ENCODE measurements at places on chromosomes 7 and 10. TPM values are rescaled to one million over a fixed set of nuclear protein-coding genes. Genes with fewer than 3 reads are reported as not detected.

DNA sequence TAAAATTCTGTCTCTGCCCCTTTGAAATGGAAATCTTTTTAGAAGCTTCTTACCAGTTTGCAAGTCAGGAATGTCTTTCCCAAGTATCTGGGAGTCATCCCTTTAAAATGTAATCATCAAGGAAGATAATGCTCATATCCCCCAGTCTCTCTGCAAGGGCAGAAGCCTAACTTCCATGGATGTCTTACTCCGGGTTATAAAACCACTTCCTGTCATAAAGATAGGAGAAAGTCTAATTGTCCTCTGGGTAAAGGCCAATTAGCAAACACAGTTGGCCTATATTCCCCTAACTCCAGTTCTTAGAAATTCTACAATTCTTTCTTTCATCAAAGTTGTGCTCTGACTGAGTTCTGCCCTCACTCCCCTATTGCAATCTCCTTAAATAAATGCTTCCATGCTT, 1631.5 kb upstream of the LRRTM3 start:
- no peaks in the 10 kb centered on the region for H3K4me1 ChIP-seq
- no peaks in the 10 kb centered on the region for H3K36me3 ChIP-seq
- no peak for DNase-seq
- no peak overlapping the region for H3K4me3 ChIP-seq
- H3K27ac ChIP-seq = no peak overlapping the region

HACD1 gene
- total RNA-seq = 15.9 TPM

UNC5B gene
- total RNA-seq = 3.7 TPM

H2BK1 gene
- not detected for total RNA-seq

- H3K4me3 ChIP-seq = no peak overlapping the region
- peaks cover 2% of the 10 kb centered on the region for H3K27me3 ChIP-seq
- peaks cover 44% of the 10 kb centered on the region for H3K4me1 ChIP-seq
- no peak overlapping the region for H3K27ac ChIP-seq
- no peak for DNase-seq
Observed at GRCh38 chr7:19705663-19706062, 3.2 kb downstream of the POLR1F start.

DNA sequence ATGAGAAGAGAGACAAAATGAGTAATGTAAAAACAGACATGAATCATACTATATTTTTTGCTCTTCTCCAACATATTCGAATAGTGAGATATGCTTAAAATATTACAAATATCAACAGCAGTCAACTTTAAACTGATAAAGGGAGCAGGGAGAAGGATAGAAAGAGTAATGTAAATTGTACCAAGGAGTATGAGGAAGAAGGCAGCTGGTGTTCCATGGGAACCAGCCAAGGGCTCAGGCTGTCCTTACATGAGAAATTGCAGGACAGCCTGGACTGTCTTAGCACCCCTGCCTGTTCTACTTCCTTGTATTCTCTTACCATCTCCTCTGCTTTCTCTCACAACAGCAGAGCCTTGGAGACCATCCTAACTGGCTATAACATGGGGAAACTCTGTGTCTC, 128.7 kb downstream of the TSPAN12 start:
- no peak overlapping the region for H3K27ac ChIP-seq
- peaks cover 6% of the 10 kb centered on the region for H3K36me3 ChIP-seq
- no peak overlapping the region for H3K4me3 ChIP-seq
- no peak for DNase-seq

- peaks cover 8% of the 10 kb centered on the region for H3K27me3 ChIP-seq
- no peak for DNase-seq
- no peak overlapping the region for H3K27ac ChIP-seq
- H3K36me3 ChIP-seq = no peaks in the 10 kb centered on the region
- no peaks in the 10 kb centered on the region for H3K4me1 ChIP-seq
Observed at GRCh38 chr7:31419505-31420055, 79.1 kb upstream of the NEUROD6 start.

DNA sequence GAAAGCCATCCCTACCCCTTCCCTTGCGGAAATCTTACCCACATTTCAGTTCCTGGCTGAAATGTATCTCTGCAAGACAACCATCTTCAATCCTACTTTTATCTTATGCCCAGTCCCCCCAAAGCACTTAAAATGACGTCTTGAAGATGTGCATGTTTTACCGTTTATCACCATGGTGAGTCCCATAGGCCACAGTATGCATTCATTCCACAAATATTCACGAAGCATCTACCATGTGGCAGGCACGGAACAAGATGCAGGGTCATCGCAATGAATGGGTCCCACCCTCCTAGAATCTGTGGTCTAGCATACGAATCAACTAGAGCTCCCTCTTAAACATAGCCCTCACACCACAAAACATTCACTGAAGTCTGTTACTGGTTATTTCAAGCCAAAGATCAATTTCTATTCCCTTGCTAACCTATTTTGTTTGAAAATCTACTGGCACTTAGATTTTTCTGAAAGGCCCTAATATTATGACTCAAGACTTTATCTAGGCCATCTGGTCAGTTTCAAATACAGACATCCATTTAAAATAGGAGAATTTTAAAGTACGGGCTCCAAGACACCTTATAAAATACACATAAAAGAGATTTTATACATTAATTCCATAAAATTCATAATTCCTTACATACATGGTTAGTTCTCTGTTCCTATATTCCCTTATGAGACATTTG, 99.4 kb downstream of the PARD3 start:
- peak overlapping the region; percentile 63 for H3K27ac ChIP-seq
- DNase-seq = no peak
- H3K27me3 ChIP-seq = no peaks in the 10 kb centered on the region
- H3K4me3 ChIP-seq = no peak overlapping the region
- H3K36me3 ChIP-seq = peaks cover 2% of the 10 kb centered on the region

DNA sequence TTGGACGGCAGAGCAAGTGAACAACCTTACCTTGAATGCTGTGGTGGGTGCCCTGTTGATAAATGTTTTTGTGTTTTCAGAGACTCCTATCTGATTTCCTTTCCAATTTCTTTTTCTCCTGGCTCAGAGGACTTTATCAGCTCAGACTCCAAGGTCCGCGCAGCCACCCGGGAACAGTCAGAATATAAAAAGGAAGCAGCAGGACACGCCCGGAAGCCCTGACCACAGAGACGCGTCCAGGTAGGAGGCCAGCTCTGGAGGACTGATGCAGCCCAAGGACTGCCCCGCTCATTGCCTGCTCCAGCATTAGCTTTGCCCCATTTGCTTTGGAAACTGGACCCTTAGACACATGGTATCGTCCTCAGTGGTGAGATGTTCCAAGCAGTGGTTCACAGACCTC, 61.3 kb downstream of the TACC2 start:
- H3K27ac ChIP-seq = no peak overlapping the region
- DNase-seq = no peak
- no peak overlapping the region for H3K4me3 ChIP-seq

DNA sequence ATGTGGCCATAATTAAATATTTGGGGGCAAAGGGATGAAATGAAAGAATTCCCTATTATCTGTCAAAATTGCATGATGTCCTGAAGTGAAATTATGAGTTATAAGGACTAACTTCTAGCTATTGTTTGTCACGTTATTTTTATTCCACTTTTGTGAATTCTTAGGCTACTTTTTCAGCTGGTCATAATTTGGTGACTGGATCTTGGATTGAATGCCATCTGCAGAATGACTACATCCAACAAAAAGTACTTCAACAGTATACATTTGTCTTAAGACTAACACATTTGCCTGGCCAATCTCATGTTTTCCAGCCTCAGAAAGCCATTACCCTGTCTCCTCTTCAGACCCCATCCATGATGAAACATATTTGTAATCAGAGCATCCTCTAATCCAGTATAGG, 48.1 kb upstream of the WNT16 start:
- peaks cover 2% of the 10 kb centered on the region for H3K36me3 ChIP-seq
- no peak overlapping the region for H3K4me3 ChIP-seq
- no peak for DNase-seq
- H3K27ac ChIP-seq = no peak overlapping the region

APBB1IP gene
- 0.24 TPM for total RNA-seq

GRCh38 chr7:151999424-152000090, 25.9 kb upstream of the GALNT11 start:
- no peak overlapping the region for H3K27ac ChIP-seq
- H3K4me3 ChIP-seq = no peak overlapping the region
- peaks cover 9% of the 10 kb centered on the region for H3K27me3 ChIP-seq
- H3K36me3 ChIP-seq = no peaks in the 10 kb centered on the region
- DNase-seq = no peak

DNA sequence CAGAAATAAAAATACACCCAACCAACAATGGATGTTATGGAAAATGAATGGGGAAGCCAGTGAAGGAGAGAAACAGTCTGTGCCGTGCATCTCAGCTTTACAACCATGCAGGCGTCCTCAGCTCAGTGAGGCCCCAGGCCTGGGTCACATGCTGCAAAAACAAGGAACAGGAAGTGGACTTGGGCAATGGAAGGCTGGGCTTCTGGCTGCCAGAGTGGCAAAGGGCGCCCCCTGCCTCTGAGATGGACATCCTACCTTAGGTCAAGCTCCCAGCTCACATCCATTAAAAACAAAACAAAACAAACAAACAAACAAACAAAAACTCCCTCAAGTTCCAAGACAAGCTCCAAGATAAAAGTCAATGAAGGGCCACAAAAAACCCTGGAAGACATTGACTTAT, 54.7 kb upstream of the AFAP1L2 start:
- H3K27me3 ChIP-seq = no peaks in the 10 kb centered on the region
- DNase-seq = no peak
- no peaks in the 10 kb centered on the region for H3K4me1 ChIP-seq
- peaks cover 25% of the 10 kb centered on the region for H3K36me3 ChIP-seq
- no peak overlapping the region for H3K4me3 ChIP-seq

GRCh38 chr10:115092555-115093285, 445 bp upstream of the ATRNL1 start:
- peaks cover 10% of the 10 kb centered on the region for H3K4me1 ChIP-seq
- peak overlapping the region; percentile 87 for H3K4me3 ChIP-seq
- H3K36me3 ChIP-seq = no peaks in the 10 kb centered on the region
- H3K27me3 ChIP-seq = peaks cover 52% of the 10 kb centered on the region
- DNase-seq = peak; percentile 31

DNA sequence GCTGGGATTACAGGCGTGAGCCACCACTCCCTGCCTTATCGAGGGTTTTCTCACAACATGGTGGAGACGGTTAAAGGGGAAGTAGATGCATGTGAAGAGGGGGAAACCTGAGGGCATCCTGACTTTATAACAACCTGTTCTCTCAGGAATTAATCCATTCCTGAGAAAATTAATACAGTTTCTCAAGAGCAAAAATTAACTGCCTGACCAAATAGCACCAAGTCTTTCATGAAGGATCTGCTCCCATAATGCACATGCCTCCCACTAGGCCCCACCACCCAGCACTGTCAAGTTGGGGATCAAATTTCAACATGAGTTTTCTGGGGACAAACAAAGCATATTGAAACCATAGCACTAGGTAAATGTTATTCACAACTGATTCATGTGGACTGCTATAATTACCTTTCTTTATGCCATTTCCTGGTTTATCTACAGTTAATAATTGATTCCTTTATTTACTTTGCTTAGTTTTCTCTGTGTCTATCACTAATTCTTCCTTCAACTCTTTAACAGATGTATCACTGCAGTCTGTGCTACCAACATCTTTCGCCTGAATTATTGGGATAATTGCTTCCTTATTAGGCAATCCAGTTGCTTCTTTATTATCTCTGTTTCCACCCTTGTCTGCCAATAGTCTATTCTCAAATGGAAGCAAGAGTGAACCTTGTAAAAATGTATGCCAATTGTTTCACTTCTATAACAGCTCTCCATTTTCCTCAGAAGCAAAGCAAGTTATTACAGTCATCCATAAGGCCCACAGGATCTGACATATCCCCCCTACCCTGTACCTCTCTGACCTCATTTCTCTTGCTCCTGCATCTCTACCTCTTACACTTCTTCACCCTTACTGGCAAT, 12.9 kb upstream of the MICU1 start:
- H3K27ac ChIP-seq = no peak overlapping the region
- peaks cover 8% of the 10 kb centered on the region for H3K4me1 ChIP-seq
- no peaks in the 10 kb centered on the region for H3K36me3 ChIP-seq
- no peak overlapping the region for H3K4me3 ChIP-seq

LRWD1 gene
- total RNA-seq = 31.8 TPM

GPR26 gene
- total RNA-seq = not detected

DNA sequence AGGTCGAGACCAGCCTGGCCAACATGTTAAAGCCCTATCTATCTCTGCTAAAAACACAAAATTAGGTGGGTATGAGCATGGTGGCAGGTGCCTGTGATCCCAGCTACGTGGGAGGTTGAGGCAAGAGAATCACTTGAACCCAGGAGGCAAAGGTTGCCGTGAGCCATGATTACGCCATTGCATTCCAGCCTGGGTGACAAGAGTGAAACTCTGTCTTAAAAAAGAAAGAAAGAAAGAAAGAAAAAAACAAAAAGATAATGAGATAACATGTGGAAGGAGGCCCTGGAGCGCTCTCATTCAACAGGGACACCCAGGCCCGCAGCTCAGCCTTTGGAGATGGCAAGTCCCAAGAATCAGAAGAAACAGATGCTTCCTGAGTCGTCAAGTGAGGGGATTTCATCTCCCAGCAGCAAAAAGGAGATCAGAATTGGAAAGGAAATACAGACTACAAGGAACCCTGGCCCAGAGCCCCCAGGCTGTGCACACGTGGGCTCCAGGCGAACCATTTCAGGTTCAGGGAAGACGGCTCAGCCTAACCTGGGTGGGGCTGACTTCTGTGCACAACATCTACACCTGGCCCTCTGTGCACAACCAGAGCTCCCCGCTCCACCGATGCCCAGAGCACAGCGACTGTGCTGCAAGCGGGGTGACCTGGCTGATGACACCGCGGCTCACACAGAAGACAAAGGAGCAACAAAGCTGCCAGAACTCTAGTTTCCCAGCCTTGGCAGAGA, 33.3 kb downstream of the GNA12 start:
- peaks cover 18% of the 10 kb centered on the region for H3K36me3 ChIP-seq
- H3K4me3 ChIP-seq = no peak overlapping the region
- peak overlapping the region; percentile 38 for H3K27ac ChIP-seq
- H3K4me1 ChIP-seq = peaks cover 5% of the 10 kb centered on the region

DNA sequence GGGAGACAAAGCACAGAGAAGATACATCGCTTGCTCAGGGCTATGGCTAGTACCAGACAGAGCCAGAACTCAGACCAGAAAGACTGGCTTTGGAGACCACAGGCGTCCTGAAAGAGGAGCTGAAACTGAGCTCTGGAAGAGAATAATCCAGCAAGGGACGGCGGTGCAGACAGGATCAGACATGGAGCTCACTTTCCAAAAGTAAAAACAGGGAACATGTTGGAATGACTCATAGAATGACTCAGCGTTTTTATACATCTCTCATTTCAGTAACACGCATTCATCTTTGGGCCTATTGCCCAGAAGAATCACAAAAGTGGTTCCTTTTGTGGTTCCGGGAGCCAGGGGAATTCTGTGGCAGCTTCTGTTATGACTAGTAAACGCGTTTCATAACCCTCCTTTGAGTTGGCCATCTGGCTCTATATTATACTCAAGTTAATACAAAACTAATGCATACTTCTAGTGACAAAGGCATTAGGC, 37.2 kb downstream of the PLEKHS1 start:
- no peaks in the 10 kb centered on the region for H3K36me3 ChIP-seq
- no peak for DNase-seq
- H3K4me3 ChIP-seq = no peak overlapping the region
- no peak overlapping the region for H3K27ac ChIP-seq

BAIAP2L1 gene
- 32.7 TPM for total RNA-seq

PDE6C gene
- total RNA-seq = not detected

GRCh38 chr10:60140651-60141632, 234.6 kb upstream of the CCDC6 start:
- H3K4me1 ChIP-seq = peaks cover 19% of the 10 kb centered on the region
- H3K27me3 ChIP-seq = no peaks in the 10 kb centered on the region
- no peak overlapping the region for H3K27ac ChIP-seq

Data from progenitor cell of endocrine pancreas (in vitro differentiated cells).